Mesothelial cell of epicardium (in vitro differentiated cells): ENCODE measurements at places on chromosomes 3 and 15.

GRCh38 chr3:155411500-155412223, 118.2 kb upstream of the STRIT1 start:
- no peak for DNase-seq

- peak; percentile 71 for DNase-seq
Measured at GRCh38 chr15:80778964-80779657, at the start of gene CEMIP. Gene CEMIP, plus strand, starts transcription at chr15:80779370. Its CDS starts 94,510 bp downstream, at chr15:80873880.

DNA sequence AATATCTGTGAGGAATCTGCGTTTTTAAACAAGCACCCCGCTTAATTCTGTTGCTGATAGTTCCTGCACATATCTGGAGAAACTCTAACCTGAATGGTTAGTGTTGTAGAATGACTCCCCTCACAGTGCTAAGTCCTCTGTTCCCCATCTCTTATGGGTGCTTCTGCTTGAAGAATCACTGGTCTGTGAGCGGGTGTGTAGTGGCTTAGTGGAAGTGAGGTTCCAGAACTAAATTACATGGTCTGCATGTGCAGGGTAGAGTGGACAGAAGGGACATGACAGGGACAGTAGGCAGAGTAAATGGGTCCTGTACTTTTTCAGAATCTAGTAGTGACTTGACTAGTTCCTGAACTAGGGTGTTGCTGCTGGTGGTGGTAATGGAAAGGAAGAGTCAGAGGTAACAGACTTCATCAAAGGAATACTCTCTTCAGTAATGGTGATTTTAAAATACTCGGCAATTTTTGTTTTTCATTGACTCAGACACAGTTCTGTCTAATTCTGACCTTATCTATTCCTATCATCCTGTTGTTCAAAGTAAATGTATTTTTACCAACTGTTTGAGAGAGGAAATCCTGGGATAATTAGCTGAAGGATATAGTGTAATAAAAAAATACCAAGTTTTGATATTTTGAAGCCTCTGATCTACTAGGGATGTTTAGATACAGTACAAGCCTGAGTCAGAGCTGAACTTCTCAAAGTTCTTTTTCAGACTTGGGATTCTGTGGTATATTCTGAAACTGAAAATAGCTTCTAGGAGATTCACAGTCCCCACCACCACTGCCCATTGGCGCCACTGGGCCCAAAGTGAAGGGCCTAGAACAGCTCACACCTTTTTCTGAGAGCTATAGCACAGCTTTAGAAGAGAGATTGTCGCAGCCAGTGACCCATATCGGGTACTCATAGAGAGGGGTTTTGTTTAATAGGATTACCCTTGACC, 55.5 kb downstream of the FNDC3B start:
- no peak for DNase-seq

DNA sequence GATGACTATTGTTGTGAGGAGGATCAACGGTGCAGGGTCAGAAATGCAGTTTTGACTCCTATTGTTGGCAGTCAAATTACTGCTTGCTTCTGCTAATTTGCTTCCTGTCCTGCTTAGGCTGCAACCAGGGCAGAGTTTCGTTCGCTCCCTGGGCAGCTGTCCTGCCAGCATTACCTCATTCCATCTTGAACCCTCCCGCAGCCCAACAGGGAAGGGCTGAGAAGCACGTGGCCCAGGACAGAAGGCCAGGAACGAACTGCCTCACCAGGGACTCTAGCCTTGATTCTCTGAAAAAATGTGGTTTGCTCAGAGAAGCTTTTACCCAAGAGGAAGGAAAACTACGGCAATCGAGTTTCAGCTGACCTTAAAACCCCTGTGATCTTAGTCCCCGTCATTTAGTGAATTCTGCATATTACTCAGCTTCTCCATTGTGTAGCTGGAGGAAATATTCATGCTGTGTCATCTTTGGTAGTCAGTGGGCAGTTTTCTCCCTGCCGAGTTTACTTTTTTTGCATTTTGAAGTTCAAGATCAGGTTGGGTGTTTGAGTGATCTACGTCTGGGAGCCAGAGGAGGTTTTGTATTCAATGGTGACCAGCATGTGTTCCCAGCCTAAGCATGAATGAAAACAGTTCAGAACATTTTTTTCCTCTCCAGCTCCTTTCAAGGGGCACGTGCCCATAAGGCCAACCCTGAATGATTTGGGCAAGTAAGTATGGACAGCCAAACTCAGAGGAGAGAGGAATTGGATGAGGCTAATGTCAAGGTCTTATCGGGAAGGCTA, 23.0 kb downstream of the TLNRD1 start:
- DNase-seq: no peak

DNA sequence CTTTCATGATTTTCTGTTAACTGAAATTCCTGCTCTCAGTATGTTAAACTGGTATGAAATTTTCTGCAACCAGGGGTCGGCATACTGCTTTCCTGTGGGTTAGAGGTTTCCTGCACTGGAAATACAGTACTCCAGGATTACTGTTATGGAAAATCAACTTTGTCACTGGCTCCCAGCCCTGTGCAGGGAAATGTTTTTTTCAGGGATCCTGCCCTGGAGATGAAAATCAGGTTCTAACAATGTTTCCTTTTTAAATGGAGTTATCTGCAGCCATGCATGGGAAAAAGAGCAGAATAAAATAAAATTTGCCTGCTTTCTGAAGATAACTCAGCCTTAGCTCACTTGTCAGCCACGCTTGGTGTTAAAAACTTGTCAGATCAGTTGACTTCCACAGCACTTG, 220.4 kb downstream of the IL5RA start:
- no peak for DNase-seq
